ENCODE measurements at places on chromosomes 7 and 10.
A peak's percentile ranks its signal among the peaks of the same experiment; 100 is the strongest.

GRCh38 chr7:2399848-2400587 is 3.4 kb upstream of the CHST12 start:
- DNase-seq = peak; percentile 95

DNA sequence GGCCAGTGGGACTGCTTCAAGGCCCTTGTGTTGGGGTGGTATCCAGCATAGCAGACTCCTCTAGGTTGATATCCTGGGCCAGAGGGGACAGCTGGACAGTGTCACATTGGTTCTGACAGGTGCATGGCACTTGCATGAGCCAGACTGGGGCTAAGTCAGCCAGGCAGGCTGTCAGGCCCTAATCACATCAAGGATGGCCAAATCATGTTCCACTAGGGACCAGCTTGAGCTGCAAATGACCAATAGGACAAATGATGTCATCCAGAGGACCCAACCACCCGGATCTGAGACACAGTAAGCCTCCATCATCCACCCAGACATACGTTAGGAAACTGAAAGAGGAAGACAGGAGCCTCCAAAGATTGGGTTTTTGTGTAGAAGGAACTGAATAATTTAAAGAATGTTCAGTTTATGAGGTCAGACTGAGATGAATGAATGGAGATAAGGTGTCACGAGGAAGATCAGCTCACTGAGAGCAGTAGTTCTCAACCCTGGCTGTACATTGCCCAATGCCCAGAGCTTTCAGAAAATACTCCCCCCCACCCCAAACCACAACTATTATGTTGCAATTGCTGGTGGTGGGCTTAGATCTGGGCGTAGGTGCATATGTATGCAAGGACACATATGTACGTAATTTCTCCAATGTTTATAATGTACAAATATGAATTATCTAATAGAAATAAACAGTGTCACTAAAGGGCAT is 75.2 kb upstream of the INHBA start:
- DNase-seq = no peak

GRCh38 chr7:93914581-93915066 is 6.9 kb upstream of the GNG11 start:
- no peak for DNase-seq

DNA sequence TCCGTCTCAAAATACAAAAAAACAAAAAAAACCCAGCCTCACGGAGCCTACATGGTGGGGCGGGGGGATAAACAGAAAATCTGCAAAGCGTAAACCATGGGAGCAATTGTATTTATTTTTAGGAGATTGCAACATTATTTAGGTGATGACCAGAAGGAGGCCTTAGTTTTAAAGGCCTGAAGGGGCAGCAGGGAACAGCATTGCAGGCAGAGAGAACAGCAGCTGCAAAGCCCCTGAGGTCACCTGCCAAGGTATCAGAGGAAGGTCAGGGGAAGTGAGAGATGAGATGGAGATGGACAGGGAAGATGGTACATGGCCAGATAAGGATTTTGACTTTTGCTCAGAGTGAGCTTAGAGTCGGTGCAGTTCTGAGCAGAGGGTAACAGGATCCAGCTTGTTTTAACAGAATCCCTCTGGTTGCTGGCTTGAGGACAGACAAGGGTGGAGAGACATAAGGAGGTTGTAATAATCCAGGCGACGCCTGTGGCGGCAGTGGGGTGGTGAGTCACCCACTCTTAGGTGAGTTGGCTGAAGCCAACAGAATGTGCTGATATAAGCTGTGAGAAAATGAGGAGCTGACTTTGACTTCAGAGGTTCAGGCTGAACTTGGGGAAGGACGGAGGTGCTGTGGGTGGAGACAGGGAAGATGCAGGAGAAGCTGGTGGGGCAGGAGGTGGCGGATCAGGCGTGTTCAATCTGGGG is 82.3 kb upstream of the GTF2I start:
- DNase-seq = peak; percentile 32

DNA sequence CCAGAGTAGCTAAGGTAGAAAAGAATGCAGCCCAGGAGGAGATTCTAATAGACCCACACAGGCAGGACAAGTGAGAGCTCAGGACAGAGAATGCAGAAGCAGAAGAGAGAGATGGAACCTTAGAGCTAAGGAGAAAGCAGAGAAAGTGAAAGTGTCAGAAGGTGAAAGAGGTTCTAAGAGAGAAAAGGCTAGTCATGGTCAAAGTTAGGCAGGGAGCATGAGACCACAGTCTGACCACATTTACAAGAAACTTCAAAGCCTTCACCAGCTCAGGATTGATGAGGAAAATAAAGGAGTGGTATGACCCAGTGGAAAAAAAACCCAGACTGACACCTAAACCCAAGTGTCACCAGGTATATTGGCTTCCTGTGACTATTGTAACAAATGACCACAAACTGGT is 131.8 kb upstream of the WDR11 start:
- no peak for DNase-seq

- DNase-seq = no peak
These were observed 13.8 kb downstream of the LZTS2 start for GRCh38 chr10:101013365-101013825.

DNA sequence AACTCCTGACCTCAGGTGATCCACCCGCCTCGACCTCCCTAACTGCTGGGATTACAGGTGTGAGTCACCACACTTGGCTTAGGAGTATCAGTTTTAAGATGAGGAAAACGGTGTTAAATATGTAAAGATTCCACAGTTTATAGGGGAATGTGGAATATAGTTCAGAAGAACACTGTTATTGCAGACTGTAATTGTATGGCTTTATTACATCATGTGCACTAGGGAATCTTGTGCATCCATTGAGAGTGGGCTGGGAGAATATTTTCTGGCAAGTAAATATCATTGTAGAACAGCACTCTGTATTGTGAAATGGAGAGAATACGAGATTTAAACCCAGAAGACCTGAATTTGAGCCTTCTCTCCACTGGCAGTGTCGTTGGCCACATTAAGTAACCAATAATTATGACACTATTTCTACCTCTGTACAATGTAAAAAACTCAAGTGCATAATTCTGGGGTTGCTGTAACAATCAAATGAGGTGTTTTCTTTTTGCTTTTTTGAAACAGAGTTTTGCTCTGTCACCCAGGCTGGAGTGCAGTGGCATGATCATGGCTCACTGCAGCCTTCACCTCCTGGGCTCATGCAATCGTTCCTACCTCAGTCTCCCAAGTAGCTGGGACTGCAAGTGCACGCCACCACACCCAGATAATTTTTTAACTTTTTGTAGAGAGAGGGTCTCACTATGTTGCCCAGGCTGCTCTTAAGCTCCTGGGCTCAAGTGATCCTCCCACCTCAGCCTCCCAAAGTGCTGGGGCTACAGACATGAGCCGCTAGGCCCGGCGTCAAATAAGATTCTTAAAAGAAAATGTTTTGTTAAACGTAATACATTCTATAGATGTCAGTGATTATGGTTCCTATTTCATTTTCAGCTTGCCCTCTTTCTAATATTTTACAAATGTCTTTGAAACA is 12.0 kb upstream of the PARD3 start:
- DNase-seq = no peak

GRCh38 chr10:11335167-11335652 is 276.2 kb downstream of the USP6NL start:
- DNase-seq = no peak

- no peak for DNase-seq
These were observed 890.0 kb downstream of the GRM8 start for GRCh38 chr7:126362746-126363145.

DNA sequence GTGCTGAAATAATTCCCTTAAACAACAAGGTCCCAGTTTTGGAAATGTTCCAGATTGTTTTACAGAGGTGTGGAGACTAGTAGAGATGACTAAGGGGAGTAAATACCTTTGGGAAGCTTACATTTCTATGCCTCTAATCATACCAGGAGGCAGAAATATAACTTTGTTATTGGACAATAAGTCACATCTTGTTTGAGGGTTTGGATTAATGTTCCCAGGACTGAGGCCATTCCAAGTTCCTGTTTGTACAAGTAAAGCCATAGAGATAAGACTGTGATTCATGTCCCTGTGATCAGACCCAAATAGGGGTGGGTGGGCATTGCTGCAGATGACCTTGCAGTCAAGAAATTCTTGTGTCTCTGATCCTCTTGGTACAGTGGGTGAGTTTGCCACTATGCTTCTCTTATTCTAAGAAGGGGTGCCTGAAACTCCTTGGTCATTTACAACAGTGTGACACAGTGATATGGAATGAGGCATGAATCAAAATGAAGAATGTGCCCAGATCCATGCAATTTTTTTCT is 508.3 kb downstream of the SORCS3 start:
- no peak for DNase-seq

GRCh38 chr10:22573820-22574569 is 140.4 kb downstream of the PIP4K2A start:
- DNase-seq = peak; percentile 4

DNA sequence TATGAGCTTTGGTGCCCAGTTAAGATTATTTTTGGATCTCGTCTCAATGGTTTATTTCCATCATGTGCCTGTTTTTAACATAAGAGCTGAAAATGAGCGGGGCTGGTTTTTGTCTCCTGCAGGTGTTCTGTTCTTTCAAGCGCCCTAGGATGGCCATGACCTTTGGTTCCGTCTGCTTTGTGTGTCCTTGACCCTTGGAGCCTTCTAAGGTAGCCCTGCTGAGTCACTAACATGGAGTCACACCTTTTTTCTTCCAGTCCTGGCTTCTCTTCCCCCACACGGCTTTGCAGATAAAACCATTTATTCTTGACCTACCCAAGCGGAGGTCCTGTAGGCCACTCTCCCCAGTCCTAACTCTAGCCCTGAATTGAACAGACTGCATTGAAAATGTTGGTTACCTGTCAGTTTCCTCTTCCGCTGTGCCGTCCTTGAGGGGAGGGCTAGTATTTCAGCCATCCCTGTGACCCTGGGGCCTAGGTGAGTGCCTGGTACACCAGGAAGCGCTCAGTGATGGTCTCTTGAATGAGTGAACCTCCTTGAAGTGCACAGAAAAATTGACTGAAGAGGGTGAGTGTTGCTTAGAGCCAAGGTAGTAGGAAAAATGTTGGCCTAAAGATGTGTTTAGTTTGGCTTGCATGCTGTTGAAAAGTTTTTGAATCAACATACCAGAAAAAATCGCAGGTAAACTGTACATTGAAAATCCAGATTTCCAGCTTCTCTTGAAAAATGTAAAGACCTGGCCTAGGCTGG is 48.0 kb downstream of the CAMK1D start:
- DNase-seq = no peak

- no peak for DNase-seq
These were observed 135.6 kb downstream of the ATE1 start for GRCh38 chr10:121792198-121792597.

DNA sequence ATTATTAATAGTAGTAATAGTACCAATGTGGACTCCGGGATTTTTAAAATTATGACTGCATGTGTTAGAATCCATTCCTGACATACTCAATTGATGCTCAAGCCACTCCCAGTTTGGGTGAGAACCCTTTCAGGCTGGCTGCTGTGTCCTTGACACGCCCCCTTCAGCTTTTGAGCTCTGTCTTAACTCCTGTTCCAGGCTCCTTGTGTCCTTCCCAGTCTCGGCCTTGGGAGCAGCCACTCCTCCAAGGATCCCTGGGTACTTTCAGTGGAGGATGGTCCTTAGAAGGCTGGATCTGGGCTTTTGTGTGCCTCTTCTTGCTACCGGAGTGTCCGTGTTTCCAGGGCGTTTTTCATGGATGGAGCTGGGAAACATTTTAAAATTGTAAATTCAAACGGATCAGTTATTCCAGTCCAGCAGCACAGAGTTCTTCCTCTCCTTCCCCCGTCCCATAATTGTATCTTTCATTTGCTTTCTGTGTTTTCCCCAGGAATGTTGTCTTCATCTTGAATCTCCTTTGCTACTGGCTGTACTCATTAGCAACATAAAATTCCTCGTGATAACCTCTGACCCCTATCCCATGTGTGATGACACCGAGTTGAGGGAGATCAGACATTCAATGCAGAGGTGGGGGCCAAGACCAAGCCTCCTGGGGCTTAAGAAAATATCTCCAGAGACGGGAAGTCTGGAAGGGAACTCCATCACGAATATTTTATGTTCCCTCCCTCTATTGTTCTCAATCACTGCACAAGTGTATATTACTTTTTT is 40.0 kb upstream of the PFKFB3 start:
- no peak for DNase-seq

DNA sequence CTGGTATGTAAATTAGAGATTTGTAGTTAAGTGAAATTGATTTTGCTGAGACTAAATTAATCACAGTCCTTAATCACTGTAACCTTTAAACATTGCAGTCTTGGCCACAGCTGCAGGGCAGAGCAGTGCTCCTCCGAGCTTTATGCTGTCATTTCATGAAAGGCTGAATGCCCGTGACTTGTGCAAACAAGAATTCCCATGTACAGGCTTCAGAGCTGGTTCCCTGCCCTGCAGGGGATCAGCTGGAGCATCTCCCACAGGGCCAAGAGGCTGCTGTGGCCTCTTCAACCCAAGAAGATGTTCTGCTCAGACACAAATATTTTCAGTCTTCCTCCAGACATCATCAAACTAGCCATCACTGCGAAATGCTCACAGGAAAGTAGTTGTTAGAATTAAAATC is 419.1 kb downstream of the AUTS2 start:
- no peak for DNase-seq

GRCh38 chr7:23353172-23353571 is 54.0 kb downstream of the MALSU1 start:
- no peak for DNase-seq

- no peak for DNase-seq
These were observed 204.9 kb upstream of the ZMIZ1 start for GRCh38 chr10:78863906-78864239.

DNA sequence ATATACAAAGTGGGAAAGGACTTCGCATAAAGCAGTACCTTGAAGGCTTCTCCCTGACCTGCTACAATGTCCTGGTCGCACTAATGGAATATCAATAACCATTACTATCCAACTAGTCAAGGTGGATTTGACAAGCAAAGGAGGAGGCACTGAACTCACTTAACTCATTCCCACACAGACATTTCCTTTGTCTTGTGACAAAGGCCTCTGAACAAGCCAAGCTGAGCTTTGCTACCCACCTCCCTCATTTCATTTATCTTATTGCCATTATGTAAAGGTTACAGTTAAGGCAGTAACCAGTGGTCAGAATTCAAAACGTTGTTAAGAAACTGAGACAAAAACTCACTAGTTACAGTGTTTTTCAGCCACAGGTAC is 7.3 kb downstream of the ELMO1 start:
- no peak for DNase-seq

DNA sequence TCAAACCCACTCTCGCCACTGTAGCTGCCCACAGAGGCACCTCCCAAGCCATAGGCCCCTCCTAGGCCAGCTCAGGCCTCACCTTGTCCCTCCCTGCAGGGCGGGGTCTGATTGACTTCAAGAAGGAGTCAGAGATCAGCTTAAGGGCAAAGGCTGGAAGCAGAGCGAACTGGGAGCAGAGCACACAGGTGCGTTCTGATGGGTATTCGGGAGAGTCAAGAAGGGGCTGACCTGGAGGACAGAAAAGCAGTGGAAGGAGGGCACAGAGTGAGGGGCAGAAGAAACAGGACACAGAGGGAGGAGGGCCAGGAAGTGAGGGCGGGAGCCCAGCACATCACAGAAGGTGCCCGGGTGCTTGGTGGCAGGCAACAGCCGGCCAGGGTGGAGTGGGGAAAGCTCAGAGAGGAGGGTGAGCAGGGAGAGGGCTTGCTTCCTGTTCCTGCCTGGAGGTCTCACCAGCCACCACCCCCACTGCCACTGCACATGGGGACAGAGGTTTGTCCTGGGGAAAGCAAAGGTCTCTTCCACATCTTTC is at the start of gene AOC1:
AOC1 (plus strand) TSS at position 147 of the 535 bp plus-strand sequence. CDS start 3,954 bp downstream, outside the sequence.
- DNase-seq = no peak
